Renal cortical epithelial cell (primary cell): ENCODE measurements at places on chromosomes 4 and X. TPM values are rescaled to one million over a fixed set of nuclear protein-coding genes. Genes with fewer than 3 reads are reported as not detected.

MAPK10 gene
- total RNA-seq, result 7.8 and 42.9 TPM in 2 replicates

DNA sequence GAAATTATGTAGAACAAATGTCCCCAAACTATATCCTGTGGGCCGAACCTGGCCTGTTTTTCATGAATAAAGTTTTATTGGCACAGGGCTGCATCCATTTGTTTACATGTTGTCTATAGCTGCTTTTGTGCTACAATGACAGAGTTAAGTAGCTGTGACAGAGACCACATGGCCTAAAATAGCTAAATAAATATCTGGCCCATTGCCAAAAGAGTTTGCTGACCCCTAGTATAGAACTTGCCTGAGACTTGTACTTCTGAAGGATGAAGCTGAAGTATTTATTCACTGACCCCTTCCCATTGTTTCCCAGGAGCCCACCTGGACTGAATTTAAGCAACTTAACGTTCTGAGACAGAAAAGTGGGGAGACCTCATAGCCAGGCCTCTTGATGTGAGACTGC lies 325.6 kb downstream of the FRMPD4 start:
- DNase-seq, result no peak

DNA sequence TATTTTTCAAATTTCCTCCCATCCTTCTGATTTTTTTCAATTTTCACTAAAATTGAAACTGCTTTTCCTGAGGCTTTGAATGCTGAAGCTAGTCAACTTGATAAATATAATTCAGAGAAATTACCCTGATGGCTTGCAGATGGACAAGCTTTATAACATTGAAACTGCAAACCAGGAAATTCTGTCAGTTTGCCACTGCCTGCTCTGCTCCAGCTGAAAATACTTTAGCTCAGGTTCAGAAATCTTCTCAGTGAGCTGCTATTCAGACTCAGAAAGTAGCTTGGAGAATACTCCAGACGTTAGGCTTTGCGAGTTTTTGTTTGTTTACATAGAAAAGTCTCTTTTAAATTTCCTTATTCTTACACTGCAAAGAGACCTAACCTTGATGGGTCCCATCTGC lies 1574.7 kb downstream of the STIM2 start:
- no peak for DNase-seq

DNA sequence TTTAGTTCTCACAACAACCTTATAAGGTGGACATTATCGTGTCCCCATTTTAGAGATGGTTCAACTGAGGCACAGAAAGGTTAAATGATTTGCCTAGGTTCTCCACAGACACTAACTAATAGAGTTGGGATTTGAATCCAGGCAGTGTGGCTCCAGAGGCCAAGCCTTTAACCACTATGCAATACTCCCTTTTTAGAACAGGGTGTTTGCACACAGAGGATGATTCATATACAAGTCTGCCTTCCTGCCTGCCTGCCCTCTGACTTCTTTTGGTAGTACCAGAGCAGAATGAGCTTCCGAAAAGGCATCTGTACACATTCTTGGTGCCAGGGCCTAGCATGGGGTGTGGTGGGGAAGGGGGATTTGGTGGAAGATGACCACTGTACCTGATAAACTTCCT lies 150.8 kb upstream of the ARHGEF9 start:
- DNase-seq, result no peak

DNA sequence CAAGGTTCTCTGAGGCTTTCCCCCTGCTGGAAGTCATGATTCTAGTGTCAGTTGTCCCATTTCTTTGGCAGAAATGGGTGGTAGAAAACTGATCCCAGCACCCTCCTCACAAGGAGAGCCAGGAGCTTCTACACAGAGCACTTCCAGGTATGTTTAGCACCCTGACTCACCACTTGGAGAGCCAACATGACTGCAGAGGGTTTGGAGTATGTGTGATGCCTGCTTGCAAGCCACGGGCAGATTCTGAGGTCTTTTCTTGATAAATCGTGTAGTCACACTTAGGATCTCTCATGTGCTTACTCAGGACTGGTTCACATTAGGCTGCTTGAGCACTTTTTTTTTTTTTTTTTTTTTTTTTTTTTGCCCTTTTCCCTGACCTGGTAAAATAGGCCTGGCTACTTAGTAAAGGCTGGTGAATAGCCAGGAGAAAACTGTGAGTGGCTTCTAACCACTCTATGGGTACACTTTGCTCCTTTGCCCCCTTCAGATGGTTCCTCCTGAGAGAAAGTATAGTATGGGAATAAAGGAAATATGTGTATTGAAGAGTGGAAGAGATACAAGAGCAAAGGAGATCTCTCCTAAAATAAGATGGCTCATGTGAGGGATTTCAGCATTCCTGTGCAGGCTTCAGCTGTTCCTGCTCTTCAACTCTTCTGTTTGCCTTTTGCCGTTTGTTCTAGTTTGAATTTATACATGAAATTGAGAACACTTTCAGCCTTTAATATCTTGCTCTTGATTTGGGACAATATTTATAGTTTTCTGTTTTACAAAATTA lies 103.6 kb downstream of the EMCN start:
- peak; percentile 11 for DNase-seq

- no peak for DNase-seq
Observed at GRCh38 chr4:121686255-121686654, 10.5 kb downstream of the ANXA5 start.

DNA sequence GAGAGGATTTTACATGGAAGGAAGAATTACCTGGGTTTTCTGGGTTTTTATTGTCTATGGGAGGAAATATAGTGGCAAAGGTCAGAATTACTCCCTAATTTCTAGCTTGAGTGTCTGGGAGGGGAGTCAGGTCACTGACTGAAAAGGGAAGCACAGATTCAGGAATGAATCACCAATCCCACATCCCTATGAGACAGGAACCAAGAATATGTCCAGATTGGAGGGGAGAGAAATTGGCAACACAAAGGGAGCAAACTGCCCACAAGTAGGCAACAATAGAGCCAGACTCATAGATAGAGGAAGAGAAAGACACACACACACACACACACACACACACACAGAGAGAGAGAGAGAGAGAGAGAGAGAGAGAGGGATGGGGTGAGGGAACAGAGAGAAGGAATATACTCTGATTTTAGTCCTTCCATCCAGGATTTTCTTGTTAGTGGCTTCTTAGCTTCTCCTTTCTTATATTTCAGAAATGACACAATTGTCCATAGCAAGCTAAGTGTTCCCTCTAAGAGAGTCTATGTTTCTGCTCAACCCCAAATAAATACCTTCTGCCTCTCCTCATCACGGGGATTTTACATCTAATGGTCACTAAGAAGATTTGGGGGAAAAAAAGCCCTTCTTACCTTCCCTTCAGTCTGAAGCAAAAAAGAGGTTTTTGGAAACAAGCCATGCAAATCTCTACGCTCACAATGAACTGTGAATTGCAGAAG lies 12.0 kb downstream of the P2RY10 start:
- DNase-seq, result no peak

- no peak for DNase-seq
Observed at GRCh38 chr4:170139764-170140163, 50.0 kb upstream of the AADAT start.

- no peak for DNase-seq
Observed at GRCh38 chrX:30880058-30880457, 9.0 kb downstream of the TAB3 start.

DNA sequence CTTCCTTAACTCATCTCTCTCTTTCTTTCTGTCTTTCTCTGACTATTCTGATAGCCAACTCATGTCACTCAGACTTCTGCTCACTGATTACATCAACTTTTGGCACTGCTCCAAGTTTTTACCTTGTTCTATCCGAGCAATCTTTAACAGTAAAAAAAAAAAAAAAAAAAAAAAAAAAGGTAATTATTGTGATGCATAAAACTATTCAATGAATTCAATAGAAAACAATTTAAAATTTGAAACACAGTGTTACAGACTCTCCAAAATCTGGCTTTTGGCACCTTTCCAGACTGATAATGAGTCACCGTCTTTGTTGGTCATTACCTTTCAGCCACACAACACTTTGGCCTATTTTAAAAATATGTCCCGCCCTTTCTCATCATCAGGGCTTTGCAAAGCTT lies 229.5 kb downstream of the GALNTL6 start:
- peak; percentile 40 for DNase-seq

F11 gene
- 0.45 TPM in 1 of 2 replicates, not detected in the other for total RNA-seq

- no peak for DNase-seq
Observed at GRCh38 chrX:118239178-118239870, 106.6 kb upstream of the WDR44 start.

AFF2 gene
- 0.35 and 1.3 TPM in 2 replicates for total RNA-seq

TMEM31 gene
- total RNA-seq, result not detected in 2 replicates

TAF9B gene
- 13.2 and 15.5 TPM in 2 replicates for total RNA-seq

CENPVL1 gene
- not detected in 2 replicates for total RNA-seq

GRCh38 chr4:5635826-5636195 lies 72.5 kb downstream of the EVC2 start:
- DNase-seq, result no peak

SPOCK3 gene
- total RNA-seq, result not detected in 2 replicates

DNA sequence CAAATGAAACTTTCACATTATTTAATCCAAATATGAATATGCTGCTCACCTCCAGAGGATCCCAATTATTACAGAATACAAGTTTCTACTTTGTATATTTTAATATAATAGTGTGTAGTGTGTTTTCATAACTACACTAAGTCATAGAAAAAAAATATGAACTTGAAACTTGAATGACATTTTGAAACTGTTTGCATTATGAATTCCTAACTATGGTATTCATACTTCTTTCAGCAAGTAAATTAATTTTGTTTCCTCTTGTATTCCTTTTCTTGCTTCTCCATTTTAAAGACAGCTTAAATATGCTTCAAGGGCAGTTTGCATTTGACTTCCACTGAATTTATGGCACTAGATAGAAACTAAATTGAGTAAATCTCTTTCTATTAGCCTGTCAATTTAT lies 177.1 kb downstream of the BMPR1B start:
- DNase-seq, result no peak

DCLK2 gene
- 2.7 and 6.4 TPM in 2 replicates for total RNA-seq

GRCh38 chrX:72715546-72715945 lies 1.4 kb upstream of the PHKA1 start:
- DNase-seq, result no peak

- no peak for DNase-seq
Observed at GRCh38 chr4:43560047-43560446, 667.5 kb downstream of the GRXCR1 start.

MAGEA11 gene
- total RNA-seq, result not detected in 2 replicates

DNA sequence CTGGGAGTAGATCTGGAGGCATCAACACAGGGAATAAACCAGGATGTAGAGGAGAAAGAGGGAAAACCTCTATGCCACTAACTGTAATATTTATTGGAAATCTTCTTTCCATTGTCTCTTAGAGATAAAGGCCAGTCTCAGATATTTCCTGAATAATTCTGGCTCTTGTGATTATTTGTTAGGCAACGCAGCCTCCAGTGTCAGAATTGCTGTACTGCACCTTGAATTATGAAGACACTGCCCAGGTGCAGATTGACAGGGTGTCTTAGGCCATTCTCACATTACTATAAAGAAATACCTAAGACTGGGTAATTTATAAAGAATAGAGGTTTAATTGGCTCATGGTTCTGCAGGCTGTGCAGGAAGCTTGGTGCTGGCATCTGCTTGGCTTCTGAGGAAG lies 100.7 kb upstream of the ZDHHC15 start:
- no peak for DNase-seq

- no peak for DNase-seq
Observed at GRCh38 chr4:70815370-70815769, 24.3 kb downstream of the GRSF1 start.

DNA sequence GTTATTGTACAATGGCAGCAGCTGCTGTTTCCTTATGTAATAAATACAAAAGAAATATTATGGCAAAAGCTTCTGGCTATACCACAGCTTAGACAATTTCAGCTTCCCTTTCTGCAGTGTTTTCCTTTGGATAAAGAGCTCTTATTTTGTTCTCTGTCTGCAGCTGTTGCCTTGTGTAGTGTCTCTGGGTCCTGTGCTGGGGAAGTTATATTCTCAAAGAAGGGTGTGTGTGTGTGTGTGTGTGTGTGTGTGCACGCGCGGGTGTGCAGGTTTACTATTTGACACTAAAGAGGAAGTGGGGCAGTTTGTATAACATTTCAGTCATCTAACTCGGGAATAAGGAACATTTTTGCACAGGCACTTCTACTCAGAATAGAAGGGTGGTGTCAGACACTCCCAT lies 83.6 kb downstream of the REPS2 start:
- DNase-seq, result no peak

DNA sequence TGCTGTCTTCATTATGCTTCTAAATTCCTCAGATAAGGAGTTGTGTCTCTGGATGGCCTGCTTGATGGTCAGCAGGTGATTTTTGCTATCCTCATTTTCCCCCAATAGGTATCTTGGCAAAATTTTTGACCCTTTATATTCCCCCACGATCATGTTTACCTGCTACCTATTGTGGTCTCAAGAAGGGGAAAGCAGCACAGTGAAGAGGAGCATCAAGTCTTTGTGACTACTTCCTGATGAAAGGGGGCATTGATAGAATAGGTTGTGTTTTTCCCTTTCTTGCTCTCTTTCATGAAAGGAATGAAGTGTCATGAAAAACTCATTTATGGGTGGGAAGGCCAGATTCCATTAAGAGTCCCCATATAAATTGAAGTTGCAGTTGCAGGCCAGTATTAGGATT lies 153.8 kb downstream of the KLF8 start:
- no peak for DNase-seq

IL3RA gene
- total RNA-seq, result not detected in 2 replicates

GRCh38 chr4:120771907-120772306 lies 150.6 kb downstream of the PRDM5 start:
- DNase-seq, result no peak

HTN1 gene
- total RNA-seq, result not detected in 2 replicates

DNA sequence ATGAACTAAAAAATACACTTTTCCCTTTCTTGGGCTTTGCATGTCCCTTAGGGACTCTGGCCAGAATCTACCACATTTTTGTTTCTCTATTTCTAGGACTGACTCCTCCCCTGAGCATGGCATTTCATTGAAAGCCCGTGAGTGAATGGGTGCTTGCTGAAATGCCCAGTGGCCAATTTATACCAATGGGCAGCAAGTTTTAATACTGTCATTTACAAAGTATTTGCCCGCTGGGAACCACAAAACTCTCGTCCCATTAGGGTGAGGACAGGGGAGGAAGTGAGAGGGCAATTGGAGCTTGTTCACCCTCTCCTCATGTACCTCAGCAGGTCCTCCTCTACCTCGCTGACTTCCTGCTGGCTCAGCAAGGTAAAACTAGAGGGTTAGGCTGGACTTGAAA lies 1.1 kb downstream of the SRPX2 start:
- peak; percentile 65 for DNase-seq

SAGE1 gene
- total RNA-seq, result not detected in 2 replicates

DNA sequence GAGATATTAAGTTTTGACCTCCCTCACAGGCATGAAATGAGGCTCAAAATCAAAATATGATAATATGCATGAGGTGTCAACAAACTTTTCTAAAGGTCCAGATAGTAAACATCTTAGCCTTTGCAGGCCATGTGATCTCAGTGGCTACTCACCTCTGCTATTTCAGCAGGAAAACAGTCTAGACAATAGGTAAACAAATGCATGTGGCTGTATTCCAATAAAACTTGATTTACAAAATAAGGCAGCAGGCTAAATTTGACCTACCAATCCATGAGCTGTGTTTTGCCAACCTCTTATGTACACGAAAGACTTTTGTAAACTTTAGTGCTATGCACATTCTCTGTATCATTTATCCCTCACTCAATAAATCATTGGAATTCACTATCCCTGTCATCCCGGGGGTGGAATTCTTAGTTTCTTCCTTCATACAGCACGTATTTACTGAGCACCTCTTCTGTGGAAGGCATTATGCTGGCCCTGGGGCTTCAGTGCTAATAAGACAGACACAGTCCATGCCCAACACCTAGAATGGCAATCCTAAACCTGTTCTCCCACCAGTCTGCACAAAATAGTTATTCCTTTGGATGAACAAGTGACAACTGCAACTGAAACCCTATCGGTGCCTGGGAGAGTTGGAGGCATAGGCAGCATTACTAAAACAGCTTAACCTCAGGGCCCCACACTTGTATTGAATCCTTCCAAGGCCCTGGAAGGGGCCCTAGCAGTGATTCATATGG lies 19.9 kb downstream of the MAGEB17 start:
- DNase-seq, result no peak
